ENCODE measurements at places on chromosomes 12 and 14.

DNA sequence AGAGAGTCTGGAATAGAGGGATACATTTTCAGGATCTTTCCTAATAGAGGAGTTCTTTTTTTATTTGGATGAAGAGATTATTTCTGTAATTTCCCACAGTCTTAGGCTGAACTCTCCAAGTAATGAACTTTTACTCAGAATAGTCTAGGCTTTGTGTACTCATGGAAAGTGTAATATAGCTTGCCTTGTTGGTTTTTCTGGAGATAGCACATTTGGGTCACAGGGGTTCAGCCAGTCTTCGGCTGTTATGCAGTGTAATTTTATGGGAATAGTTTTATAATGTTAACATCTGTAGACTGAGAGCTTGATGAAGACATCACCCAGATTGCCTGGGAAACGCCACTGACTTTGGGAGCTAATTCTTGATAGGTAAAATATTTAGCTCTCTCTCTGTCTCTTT is 450.8 kb downstream of the RAD51B start:
- no peak for DNase-seq

DNA sequence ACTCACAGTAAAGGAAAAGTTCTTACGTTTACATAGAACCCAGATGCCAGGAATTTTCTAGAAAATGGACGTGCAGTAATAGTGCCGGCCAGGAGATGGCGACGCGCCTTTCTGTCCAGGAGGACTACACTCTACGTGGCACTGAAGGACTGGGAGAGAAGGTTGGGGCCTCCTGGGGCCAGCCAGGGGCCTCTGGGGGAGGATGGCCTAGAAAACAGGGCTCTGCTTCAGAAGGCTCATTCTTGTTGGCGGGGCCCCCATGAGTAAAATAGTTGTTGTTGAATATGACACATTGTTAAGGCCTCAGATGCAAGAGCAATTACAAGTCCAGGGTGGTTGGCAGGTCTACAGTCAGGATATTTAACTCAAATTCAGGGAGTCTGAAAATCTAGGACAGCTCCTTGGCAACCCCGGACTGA is 120.1 kb upstream of the MAX start:
- peak; percentile 66 for DNase-seq

DNA sequence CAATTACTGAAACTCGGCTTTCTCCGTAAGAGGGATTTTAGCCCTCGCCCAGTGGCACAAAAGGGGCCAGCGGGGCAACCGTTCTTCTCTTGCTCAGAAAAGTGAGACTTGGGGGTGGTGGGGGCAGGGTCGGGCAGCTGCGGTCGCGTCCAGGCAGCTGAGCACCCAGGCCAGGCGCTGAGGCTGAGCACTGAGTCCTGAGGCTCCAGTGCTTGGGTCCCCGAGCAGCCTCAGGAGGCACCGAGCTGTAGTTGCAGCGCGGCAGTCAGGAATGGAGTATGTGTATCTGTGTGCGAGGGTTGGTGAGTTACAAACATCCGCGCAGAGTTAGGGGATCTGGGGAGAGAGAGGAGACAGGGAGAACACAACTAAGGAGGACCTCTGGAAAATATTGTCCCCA is 4.1 kb upstream of the HOXC6 start:
- DNase-seq: no peak

- no peak for DNase-seq
Observed at GRCh38 chr12:29863665-29864064, 79.9 kb upstream of the TMTC1 start.

GRCh38 chr14:53790731-53791500 is 165.7 kb downstream of the BMP4 start:
- DNase-seq: no peak

DNA sequence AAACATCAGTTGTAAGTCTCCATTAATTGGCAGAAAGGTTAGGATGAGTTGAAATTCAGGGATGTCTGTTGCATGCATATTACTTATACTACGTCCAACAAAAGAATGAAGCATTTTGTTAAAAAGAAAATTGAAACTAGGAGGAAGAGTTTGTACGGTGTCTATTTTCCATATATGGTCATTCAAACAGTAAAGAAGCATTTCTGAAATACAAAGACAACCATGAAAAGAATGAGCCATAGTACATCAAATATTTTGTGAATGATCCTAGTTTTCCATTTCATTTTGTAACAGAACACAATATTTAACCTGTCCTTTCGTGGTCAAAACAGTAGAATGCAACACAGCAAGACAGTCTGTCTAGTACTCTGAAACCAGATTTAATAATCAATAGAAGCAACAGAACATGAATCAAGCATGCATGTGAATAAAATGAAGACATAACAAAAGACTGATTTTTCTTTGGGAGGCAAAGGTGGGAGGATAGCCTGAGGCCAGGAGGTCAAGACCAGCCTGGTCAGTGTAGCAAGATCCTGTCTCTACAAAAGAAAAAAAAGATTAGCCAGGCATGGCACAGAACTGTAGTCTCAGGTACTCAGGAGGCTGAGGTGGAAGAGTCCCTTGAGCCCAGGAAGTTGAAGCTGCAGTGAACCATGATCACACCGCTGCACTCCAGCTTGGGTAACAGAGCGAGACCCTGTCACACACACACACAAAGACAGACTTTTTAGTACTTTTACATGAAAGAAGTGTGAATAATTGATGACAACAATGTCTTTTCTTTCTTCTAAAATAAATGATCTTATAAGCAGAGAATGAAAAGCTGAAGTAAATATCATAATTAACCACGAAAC is 156.0 kb downstream of the LRIG3 start:
- DNase-seq: no peak

- no peak for DNase-seq
Observed at GRCh38 chr12:7934889-7935492, 996 bp downstream of the SLC2A3 start.

- DNase-seq: no peak
Observed at GRCh38 chr12:9710584-9711375, 22.1 kb downstream of the CLECL1 start.

DNA sequence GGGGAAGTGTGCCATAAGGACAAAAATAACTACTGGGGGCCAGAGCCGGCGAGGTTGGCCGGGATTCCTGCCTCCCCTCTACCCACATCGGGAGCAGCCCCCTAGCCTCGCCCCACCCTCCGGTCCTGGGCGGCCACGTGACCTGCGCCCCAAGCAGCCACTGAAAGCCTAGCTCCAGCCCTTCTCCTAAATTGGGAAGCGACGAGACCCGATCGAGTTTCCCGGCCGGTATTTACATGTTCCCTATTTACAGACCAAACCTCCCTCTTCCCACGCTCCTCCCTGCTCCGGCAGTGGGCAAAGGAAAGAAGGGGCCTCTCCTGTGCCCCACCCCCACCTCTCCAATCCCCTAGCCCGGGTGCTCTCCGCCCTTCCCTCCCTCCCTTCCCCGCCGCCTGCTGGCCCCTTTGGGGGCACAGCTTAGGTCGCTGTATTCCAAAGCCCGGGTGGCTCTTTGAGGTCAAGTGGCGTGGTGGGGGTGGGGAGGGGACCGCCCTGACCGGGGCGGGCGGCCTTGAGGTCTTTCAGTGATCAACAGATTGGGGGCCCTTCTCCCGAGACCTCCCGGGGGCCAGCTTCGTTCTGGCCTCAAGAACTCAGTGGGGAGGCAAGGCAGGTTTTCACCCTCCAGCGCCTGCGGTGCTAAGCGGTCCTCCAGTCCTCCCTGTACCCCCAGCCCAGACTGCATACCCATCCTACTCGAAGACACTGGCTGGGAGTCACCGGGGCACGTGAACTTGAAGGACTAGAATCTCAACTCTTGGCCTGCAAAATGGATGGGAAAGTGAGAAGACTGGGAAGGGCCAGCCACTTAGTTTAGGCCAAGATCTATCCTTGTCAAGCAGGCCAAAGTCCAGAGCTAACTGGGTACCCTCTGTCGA is 6.3 kb upstream of the CTDSP2 start:
- peak; percentile 65 for DNase-seq

DNA sequence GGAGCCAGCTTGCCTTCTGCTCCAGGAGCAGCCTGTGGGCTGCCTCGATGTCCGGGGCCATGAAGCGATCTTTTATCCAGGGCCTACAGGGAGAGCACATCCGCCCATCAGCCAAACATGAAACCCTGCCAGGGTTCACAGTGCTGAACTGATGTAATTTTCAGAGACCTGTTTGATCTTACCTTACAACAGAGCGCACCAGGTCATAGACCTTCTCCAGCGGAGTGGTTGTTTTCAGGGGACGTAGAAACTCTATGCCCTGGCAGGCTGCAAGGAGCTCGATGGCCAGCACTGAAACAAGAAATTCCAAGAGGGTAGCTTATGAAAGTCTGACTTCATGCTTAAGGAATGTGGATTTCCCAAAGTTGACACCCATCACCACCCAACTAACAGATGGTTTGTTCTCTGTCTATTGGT is 19.7 kb downstream of the HAL start:
- no peak for DNase-seq

- DNase-seq: no peak
Observed at GRCh38 chr14:83467811-83468210, 1934.2 kb upstream of the SEL1L start.

All from small intestine (tissue), 16 donors.